Stimulated activated CD4-positive, alpha-beta T cell treated with anti-CD3 and anti-CD28 coated beads, TNF-alpha, amount 100 ng/mL, for 1 hour (primary cell): ENCODE measurements at places on chromosomes 16 and 17.

- DNase-seq: no peak
Observed at GRCh38 chr17:14460516-14461226, 159.8 kb downstream of the HS3ST3B1 start.

DNA sequence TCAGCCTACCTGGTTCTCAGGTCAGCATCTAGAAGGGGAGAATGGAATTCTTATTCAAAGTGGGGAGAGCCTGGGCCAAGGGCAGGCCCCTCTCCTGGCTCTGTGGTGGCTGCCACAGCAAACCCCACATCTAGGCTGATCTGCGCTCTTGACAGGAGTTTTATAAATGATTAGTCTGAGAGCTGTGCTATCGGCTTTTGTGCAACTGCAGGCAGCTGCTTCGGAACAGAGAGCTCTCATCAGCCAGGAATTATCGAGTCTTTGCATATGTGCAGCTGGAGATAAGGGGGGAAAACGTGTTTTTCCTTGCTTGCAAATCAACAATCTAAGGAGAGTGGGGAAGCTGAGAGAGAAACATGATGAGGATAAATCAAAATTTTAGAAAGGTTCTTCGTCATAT, 91.7 kb downstream of the HS3ST3A1 start:
- DNase-seq: no peak

- DNase-seq: no peak
Observed at GRCh38 chr17:36742267-36743000, 141.1 kb downstream of the MRM1 start.

DNA sequence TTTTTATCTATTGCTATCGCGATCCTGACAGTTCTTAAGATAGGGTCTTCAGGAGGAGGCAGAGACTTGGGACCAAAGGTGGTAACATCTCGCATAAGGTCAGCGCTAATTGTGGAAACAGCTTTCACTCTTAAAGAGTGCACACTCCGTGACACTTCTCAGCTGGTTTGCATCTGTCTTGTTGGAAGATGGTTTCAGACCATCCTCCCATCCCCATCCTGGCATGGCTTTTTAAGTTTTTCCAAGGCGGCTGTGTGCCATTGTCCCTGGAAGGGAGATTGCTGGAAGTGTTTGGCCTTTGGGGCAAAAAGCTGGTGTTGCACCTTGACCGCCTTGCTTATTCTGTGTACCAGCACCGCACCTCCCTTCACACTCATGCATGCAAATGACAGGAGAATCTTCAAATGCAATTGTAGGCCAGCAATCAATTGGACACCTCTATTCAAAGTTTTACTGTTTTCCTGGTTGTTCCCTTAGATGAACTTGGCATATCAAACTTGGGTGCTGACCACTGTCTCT, 1.5 kb downstream of the SOCS7 start:
- no peak for DNase-seq

GRCh38 chr16:4749700-4750257, 15.4 kb downstream of the DNAAF8 start:
- DNase-seq: no peak

DNA sequence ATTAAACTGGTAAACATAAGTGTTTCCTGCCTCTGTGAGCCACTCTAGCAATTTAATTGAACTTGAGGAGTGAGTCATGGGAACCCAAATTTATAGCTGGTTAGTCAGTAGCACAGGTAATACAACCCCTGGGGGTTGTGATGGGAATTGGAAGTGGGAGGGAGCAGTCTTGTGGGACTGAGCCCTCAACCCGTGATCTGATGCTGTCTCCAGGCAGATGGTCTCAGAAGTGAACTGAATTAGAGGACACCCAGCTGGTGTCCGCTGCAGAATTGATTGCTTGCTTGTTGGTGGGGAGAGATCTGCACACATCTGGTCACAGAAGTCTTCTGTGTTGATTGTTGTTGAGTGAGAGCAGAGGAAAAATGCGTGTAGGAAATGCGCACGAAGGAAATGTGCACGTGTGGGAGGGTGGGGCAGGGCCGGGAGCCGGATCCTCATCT, 7.7 kb upstream of the ST6GALNAC2 start:
- no peak for DNase-seq

DNA sequence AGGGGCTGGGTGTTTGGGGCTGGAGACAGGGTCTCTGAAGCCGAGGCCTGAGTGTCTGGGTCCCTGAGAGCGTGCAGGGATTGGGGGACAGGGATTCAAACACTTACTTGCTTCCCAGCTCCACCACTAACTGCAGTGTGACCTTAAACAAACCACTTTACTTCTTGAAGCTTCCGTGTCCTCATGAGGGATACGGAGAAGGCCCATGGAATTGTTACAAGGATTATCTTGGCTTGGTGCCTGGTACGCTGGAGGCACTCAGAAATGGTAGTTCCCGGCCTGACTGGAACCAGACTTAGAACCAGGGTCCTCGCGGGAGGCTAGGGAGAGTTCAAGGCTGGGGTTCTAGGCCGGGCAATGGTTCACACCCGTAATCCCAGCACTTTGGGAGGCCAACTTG, 2.9 kb upstream of the CXCL16 start:
- DNase-seq: no peak

DNA sequence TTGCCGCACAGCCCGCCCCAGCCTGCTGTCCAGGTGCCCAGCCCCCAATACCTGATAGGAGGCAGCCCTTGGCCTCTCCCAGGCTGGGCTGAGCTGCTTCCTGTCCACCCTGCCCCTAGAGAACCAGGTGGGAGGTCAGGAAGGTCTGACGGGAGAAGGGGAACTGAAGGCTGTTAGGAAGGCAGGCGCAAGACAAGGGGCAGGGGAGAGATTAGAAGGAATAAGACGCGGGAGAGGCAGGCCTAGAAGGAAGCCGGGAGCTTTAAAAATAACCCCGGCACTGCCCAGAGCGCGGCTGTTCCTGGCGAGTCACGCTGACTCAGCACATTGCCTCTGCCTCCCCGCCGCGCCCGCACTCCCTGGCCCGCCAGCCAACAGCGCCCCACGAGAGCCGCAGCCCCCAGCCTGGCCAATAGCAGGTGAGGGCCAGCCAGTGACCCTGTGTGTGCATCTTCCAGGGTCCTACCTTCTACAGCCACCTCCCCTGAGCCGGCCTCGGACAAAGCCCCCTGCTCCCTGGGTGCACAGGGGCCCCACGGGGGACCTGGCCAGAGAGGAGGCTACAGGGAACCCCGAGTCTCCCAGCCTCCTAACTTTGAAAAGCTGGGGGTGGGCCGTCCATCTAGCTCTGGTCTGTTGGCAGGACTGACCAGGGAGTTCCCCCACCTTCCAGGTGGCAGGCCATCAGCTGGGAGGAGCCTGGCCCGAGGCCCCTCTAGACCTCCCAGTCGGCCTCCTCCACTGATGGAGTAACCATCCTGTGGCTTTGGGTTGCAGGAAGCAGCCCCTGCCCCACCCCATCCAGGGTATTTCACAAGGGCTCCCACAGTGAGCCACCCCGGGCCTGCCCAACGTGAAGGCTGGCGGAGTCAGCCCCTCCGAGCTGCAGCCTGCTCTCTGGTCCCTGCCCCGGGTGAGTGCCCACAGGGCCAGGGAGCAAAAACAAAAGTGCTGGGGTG, 4.0 kb downstream of the MAFG start:
- DNase-seq: no peak

DNA sequence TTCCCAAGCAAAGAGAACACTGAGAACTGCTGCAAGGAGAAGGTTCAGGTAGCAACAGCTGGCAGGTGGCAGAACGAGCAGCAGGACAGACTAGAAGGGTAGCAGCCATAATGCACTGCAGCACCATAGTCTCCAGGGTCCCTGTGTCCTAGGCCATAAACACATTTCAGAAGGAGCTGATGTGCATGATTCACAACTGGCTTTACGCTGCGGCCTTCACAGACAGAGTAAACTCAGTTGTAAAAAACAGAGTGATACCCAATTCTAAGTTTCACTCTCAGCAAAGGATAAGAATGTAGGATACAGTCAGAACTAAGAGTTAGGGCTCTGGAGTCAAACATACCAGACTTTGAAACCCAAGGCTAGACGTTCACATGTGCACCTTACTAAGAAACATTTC, 24.4 kb downstream of the ARHGAP17 start:
- no peak for DNase-seq

GRCh38 chr16:28180655-28181460, 30.9 kb downstream of the XPO6 start:
- no peak for DNase-seq

GRCh38 chr16:66263973-66264310, 102.5 kb upstream of the CDH5 start:
- no peak for DNase-seq

DNA sequence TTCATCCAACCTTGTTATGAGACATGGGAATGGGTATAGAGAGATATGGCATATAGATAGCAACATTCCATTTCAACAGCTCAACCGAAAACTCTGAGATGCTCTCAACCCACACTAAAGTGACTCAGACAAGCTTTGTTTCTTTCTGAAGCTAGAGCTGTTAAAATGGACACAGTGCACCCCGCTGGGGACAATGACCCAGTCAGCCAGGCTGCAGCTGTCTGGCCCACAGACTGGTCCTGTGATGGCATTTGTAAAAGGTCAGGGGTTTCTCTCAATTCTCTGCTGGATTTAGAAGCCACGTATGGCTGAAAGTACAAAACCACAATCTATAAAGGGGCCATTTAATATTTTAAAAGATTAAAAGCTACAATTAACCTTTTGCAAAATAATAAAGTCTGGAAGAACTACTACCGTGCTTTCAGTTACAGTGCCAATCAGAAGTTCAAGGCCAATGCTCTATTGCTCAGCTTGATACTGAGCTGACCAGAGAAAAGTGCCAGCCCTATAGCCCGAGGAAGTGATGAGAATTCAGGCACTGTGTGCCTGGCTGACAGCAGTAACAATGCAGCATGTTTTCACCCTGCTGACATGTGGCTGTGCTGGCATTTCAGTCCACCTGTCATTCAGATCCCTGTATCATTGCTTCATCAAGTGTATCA, 60.2 kb downstream of the TEX2 start:
- DNase-seq: no peak

- DNase-seq: no peak
Observed at GRCh38 chr17:10316801-10317542, 55.8 kb downstream of the MYH13 start.

DNA sequence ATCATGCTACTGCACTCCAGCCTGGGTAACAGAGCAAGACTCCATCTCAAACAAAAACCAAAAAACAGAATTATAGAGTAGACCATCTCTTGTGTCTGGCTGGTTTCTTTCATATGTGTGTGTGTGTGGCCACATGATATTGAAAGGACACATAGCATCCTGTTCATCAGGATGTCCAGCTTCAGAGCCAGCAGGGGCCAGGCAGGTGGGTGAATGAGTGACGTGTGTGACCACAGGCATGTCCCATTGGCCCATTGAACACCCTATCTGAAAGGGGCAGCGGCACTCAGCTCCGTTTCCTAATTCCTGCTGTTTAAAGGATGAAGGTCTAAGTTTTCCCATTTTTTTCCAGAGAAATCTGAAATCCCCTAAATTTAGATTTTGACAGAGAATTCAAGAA, 174.2 kb downstream of the PRKCB start:
- no peak for DNase-seq

DNA sequence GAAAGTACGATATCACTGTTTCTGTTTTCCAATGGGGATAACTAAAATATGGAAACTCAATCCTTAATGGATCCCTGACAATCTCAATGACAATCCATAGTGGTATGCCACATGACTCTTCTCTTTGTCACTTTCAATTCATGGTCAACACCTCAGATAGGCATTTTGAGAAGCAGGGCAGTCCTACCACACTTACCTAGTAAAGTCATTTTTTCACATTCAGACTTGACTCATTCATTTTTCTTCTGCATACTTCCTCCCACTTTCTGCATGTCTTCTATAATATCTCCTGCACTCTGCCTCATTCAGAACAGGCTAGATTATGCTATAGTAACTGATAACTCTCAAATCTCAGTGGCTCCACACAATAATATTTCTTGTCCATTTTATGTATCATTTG, 117.5 kb downstream of the FTO start:
- no peak for DNase-seq

- no peak for DNase-seq
Observed at GRCh38 chr16:11743308-11744074, 834 bp upstream of the TXNDC11 start.

DNA sequence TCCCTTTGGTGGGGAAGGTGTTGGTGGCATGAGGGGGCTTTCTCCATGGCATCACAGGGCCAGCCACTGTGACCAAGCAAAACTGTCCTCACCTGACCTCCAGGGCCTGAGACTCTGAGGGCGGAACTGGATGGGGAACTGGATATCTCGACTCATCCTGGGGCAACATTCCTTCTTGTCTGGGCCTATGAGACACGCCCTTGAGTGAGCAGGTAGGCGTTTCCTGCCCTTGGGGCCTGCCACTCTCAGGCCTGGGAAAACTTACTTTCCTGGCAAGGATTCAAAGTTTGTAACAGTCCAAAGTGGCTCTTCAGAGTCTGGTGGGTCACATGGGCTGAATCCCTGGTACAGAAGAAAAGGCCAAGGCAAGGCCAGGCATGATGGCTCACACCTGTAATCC, 9.6 kb downstream of the MT1X start:
- no peak for DNase-seq

- no peak for DNase-seq
Observed at GRCh38 chr16:86685076-86685475, 106.7 kb downstream of the FOXL1 start.

- DNase-seq: no peak
Observed at GRCh38 chr16:51896013-51896412, 650.9 kb downstream of the TOX3 start.

- no peak for DNase-seq
Observed at GRCh38 chr16:1989209-1990100, at the start of gene SYNGR3. Gene SYNGR3 (plus strand): TSS chr16:1989970. CDS start chr16:1990103, 133 bp downstream.

- DNase-seq: no peak
Observed at GRCh38 chr16:14286368-14287230, 215.5 kb downstream of the MRTFB start.
